ENCODE measurements at places on chromosomes 6 and 20. TPM values are rescaled to one million over a fixed set of nuclear protein-coding genes. Genes with fewer than 3 reads are reported as not detected.

Gene UNC93A
- total RNA-seq = not detected

Gene DDO
- 3.6 TPM for total RNA-seq

Gene BIRC7
- total RNA-seq = under 0.01 TPM

Gene MRPS26
- total RNA-seq = 21.0 TPM

Gene ACAT2
- 41.6 TPM for total RNA-seq

GRCh38 chr6:136968837-136969236 lies 46.7 kb downstream of the SLC35D3 start:
- no peak for DNase-seq

DNA sequence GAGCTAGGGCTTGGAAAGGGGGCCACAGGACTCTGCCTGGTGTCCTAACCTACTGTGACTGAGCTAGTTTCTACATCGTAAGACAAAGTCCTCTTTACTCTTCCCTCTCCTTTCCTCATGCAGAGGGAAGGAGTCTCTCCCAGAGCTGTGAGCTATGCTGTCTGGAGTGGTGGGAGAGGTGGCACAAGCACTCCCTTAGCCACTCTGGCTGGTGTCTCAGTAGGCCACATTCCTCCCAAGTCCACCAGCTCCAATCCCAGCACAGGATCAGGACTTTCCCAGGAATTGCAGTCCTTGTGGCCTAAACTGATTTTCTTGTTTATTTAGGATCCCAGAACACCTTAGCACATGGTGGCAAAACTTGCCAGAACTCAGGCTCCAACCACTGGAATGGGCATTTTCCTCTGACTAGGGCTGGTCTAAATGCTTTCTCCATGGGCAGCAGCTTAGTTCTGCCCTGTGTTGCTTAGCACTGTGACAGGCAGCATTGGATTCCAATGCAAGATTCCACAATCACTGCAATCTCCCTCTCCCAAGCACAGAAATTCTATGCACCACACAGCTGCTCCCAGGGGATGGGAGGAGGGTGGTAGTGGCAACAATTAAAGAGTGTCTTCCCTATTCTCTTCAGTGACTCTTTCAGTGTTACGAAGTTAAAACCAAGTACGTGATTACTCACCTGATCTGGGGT lies 733.3 kb downstream of the HACE1 start:
- DNase-seq = no peak

DNA sequence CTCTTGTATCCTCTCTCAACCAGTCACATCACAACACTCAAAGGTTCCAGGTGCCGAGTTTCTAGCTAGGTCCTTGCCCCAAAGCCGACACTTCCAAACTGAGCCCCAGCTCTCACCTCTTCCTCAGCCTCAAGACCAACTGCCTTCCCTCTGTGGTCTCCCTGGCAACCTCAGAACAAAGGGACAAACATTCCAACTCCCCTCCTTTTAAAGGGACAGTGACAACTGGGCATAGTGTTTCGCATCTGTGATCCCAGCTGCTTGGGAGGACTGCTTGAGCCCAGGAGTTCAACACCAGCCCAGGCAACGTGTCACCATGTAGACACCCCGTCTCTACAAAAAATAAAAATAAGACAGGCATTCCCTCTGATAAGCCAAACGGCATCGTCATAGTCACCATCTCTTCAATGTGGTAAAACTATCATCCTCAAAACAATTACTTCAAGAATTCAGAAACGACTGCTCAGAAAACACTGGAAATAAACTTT lies 11.3 kb downstream of the DIDO1 start:
- DNase-seq = peak; percentile 89

GRCh38 chr6:34154668-34155447 lies 9.0 kb upstream of the GRM4 start:
- peak; percentile 99 for DNase-seq

DNA sequence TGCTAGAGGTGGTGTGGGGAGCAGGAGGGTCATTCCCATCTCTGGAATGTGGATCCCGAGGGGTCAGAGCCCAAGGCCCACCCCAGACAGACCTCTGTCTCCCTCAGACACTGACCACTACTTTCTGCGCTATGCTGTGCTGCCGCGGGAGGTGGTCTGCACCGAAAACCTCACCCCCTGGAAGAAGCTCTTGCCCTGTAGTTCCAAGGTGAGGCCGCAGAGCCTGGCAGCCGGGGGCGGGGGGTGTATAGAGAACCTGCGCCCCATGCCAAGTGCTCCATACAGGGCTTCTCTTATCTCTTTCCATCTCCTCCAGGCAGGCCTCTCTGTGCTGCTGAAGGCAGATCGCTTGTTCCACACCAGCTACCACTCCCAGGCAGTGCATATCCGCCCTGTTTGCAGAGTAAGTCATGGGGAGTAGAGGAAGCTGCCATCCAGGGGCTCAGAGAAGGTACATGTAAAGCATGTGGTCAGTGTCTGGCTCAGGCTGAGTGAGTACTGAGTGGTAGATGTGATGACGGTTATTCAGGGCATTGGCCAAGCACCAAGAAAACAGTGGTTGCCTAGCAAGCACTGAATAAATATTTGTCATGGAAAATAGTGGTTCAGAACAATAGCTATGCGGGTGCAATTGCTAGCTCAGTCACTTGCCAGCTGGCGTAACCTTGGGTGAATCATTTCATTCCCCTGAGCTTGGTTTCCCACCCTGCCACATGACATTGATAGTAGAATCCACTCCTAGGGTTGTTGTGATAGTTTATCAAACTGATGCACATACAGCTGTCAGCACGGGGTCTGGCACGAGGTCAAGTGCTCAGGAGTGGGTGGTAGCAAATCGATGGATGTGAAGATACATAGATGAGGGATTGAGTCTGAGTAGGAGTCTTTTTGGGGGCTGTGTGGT lies 3.5 kb downstream of the PIGT start:
- DNase-seq = peak; percentile 96

DNA sequence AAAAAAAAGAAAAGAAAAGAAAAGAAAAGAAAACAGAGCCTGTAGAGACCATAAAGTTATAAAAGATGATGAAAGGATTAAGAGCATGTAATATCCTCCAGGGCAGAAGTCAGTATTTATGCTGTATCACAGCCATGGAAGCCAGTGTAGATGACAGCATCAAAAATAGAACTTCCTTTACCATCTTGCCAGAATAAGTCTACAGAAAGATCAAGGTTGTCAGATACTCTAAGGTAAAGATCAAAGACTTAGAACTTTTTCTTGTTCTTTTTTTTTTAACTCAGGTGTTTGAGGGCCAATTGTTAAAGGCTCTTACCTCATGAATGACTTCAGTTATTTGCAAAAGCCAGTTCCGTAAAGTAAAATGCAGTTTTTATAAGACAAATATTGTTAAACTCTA lies 54.6 kb downstream of the ARHGAP18 start:
- DNase-seq = no peak

DNA sequence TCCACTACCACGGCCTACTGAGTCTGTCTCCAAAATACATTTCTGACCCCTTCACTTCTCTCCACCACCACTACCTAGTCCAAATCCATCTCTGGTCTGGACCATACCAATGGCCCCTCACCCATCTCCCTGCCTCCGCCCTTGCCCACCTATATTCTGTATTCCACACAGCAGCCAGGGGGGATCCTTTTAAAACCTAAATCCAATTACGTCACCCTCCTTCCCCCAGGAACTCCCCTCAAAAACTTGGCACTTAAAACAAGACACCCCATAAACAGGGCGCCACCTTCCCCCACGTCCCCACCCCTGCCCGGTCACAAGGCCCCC lies 680 bp downstream of the PDRG1 start:
- DNase-seq = no peak

- no peak for DNase-seq
These were observed 45.4 kb downstream of the RARS2 start for GRCh38 chr6:87544474-87544735.

DNA sequence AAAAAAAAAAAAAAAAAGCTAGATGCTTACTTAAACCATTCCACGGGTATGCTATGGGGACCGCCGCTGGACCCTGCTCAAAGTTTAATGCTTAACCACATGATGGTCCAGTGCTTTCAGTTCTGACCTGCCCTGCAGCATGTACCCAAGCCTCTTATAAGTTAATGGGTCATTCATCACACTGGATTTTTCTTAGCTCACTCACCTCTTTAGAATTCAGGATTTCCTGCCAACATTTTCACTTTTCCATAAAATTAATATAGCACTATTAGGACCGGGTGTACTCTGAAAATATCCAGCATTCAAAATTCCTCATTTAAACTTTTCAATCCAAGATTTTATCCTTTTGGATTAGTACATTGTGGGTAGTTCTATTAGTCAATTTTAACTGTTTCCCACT lies 140.8 kb downstream of the ALDH8A1 start:
- no peak for DNase-seq

GRCh38 chr6:15608396-15608795 lies 54.4 kb downstream of the DTNBP1 start:
- DNase-seq = peak; percentile 93

GRCh38 chr6:29419516-29419915 lies 4.8 kb downstream of the OR12D1 start:
- DNase-seq = no peak

GRCh38 chr6:111943266-111943665 lies 70.0 kb upstream of the FYN start:
- DNase-seq = no peak

- peak; percentile 62 for DNase-seq
These were observed 25.1 kb upstream of the TAF8 start for GRCh38 chr6:42025066-42025844.

DNA sequence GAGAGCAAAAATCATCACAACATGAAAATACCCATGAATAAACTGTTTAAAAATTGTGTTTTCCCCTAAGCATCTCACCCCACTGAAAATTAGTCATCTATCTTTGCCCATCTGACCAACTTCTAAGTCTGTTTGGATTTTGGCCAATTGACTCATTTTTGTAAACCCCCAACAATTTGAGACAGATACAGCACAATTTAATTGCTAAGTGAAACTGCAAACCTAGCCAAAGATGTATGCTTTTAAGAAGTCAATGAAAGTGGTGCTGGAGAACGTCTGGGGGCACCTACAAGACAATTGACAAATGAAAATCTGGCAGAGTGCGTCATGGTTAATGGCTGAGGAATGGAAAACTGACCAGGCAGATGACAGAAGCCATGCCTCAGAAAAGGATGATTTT lies 30.9 kb upstream of the SLC24A3 start:
- DNase-seq = no peak

GRCh38 chr6:89269981-89270380 lies 45.1 kb downstream of the GABRR2 start:
- DNase-seq = no peak

DNA sequence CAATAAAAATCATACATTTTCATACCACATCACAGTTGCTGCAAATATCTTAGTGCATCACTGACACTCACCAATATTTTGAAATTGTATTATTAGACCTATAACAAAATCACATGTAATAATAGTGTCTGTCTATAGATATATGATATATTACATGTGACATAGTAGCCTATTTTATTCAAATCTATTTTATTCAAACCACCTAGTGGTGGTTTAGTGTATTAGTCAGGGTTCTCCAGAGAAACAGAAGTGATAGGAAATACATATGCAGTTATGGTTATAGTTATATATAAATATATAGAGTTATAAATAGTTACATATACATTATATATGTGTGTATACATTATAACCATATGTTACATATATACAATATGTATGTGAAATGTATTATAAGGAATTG lies 366.5 kb upstream of the ARID1B start:
- DNase-seq = no peak

- DNase-seq = no peak
These were observed 4.7 kb downstream of the CCN2 start for GRCh38 chr6:131946404-131946991.

GRCh38 chr6:9398071-9398766 lies 962.9 kb upstream of the SLC35B3 start:
- peak; percentile 26 for DNase-seq

DNA sequence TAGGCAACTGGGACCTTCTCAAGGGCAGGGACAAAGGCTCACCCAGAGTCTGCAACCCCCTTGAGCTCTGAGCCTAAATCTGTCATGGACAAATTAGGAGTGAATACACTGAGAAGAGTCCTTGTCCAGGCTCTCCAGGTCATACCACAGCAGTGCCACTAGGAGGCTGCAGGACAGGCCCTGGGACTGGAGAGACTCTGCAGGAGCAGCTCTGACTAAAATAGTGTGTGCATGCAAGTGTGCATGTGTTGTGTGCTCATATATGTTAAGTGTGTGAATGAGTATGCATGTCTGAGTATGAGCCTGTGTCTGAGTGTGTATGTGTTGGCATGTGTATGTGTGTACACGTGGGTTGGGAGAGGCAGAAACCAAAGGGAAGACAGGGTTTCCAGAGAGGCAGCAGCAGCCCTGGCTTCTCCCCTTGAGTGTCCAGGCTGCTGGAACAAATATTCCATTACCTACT lies 27.1 kb downstream of the MRPL14 start:
- DNase-seq = peak; percentile 86

- no peak for DNase-seq
These were observed 43.5 kb upstream of the TINAG start for GRCh38 chr6:54264581-54265272.

DNA sequence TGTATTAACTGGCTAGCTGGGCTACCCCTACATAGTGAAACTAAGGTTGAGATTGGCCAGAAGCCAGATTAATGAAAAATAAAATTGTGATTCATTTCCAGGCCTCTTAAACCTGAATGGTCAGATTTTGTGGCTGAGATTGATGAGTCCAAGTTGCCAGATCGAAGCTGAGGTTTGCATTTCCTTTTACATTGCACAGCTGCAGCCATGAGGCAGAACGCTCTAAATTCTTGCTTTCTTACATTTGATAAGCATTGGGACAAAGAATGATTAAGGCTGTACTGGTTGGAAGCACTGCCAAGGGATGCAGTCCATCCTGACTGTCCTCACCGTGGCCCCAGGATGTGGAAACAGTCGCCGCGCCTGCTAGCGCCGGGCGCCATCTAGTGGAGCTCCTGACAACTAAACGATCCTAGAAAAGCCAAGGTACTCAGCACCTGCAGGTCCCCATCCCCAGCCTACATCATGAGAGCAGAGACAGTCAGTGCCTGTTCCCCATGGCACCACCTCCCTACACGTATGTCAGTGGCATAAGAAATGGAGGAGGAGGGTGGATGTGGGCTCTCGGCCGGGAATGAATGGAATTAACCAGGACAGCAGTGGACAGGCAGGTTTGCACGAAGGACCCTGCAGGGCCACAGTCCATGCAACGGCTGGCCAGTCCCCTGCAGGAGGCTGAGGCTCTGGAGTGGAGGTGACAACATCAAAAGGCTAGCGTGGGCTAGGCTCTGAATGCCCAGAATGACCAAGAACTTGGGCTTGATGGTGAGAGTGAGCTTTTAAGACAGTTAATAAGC lies 19.0 kb downstream of the PXDC1 start:
- peak; percentile 92 for DNase-seq

DNA sequence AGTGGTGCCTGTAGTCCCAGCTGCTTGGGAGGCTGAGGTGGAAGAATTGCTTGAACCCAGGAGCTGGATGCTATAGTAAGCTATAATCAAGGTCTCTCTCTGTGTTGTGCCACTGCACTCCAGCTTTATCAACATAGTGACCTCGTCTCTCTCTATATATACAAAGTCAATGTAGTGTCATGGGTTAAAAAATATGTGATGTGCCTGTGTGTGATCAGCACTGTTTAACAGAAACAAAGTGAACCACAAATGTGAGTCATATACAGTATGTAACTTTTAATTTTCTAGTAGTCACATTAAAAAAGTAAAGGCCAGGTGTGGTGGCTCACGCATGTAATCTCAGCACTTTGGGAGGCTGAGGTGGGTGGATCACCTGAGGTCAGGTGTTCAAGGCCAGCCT lies 85.3 kb upstream of the RNF24 start:
- DNase-seq = no peak
